ENCODE measurements at places on chromosomes 1 and 21. TPM values are rescaled to one million over a fixed set of nuclear protein-coding genes. Genes with fewer than 3 reads are reported as not detected.

S100A2 gene
- total RNA-seq: 3.8 TPM

HSD3B2 gene
- not detected for total RNA-seq

DNA sequence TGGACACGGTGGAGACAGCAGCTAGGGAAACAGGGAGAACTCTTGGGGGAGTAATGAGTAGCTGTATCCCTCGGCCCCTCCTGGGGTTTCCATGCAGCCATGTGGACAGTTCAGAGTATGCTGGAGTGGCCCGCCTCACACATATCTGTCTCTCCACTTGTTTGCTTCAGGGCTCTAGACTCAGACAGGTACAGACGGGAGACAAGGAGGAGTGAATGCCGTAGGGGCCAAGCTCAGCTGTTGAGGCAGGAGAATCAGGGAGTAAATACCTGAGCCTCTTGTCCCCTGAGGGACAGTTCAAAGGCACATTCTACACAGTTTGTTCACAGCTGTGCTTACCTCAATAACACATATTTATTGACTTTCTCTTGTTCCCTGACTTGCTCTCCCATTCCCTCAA is 7.7 kb upstream of the PTGFRN start:
- H3K4me3 ChIP-seq: no peak overlapping the region
- H3K27ac ChIP-seq: no peak overlapping the region
- no peaks in the 10 kb centered on the region for H3K4me1 ChIP-seq
- DNase-seq: no peak
- no peaks in the 10 kb centered on the region for H3K36me3 ChIP-seq
- H3K27me3 ChIP-seq: no peaks in the 10 kb centered on the region

DNA sequence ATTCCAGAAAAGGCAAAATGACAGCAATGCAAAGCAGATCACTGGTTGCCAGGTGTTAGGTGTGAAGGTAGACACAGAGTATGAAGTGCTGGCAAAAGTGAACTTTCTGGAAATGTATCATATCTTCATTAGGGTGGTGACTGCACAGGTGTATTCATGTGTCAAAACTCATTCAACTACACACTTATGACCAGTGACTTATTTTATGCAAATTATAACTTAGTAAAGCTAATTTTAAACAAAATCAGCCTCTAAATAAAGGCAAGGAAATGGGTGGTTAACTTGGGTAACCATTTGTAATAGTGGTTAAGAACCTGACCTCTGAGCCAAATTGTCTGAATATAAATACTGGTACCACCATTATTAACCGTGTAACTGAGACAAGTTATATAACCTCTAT is 7.4 kb downstream of the COP1 start:
- H3K27ac ChIP-seq: no peak overlapping the region
- H3K4me3 ChIP-seq: no peak overlapping the region
- no peaks in the 10 kb centered on the region for H3K36me3 ChIP-seq

DNA sequence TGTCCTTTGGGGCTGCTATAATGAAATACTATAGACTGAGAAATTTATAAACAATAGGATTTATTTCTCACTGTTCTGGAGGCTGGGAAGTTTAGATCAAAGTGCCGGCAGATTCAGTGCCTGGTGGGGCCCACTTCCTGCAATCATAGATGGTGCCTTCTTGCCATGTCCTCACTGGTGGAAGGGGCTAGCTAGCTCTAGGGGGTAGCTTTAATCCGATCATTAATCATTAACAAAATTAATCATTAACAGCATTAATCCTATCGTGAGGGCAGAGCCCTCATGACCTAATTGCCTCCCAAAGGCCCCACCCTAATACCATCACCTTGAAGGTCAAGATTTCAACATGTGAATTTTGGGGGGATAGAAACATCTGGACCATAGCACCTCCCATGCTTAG is 124.3 kb downstream of the TRABD2B start:
- H3K4me3 ChIP-seq: no peak overlapping the region
- no peak overlapping the region for H3K27ac ChIP-seq
- DNase-seq: no peak
- H3K27me3 ChIP-seq: no peaks in the 10 kb centered on the region

GRCh38 chr1:246617768-246618167 is 51.5 kb downstream of the CNST start:
- peaks cover 8% of the 10 kb centered on the region for H3K4me1 ChIP-seq
- peaks cover 9% of the 10 kb centered on the region for H3K36me3 ChIP-seq
- no peaks in the 10 kb centered on the region for H3K27me3 ChIP-seq

Measured in lower lobe of right lung (tissue), 2 donors.